Activated CD8-positive, alpha-beta memory T cell treated with anti-CD3 and anti-CD28 coated beads, Interleukin-2, amount 50 U/mL, for 4 hours (primary cell): ENCODE measurements at places on chromosomes 4 and X.

- no peak for DNase-seq
These were observed 349.8 kb downstream of the OPHN1 start for GRCh38 chrX:68083510-68083909.

DNA sequence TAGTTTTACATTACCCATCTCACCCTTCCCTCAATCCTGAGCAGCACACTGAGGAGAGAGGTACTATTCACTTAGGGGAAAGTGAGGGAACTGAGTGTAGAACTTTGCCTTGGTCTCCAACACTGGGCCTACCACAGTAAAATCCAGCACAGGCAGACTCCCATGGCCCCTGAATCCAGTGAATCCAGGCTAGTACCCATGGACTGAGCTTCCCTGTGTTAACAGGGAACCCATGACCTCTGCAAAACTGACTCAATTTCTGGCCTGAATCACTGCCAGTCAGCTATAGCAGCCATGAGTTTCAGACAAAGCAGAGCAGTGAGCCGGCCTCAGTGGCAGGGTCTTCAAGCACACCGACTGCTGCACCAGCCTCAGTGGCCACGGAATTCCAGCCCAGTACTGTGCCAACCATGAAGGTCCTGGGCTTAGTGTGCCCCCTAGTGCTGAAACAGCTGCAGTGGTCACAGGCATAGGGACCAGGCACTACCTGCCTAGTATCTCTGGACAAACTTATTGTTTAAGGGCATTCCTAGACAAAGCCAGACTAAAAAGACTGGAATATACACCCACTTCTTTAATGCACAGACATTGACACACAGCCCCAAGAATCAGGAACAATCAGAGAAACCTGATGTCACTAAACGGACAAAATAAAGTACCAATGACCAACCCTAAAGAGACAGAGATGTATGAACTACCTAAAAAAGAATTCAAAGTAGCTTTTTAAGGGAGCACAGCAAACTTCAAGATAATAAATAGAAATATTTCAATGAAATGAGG is 127.4 kb upstream of the RPL34 start:
- DNase-seq: peak; percentile 23

- no peak for DNase-seq
These were observed 66.5 kb downstream of the UCHL1 start for GRCh38 chr4:41323179-41323578.

GRCh38 chr4:129248621-129249020 is 152.7 kb downstream of the C4orf33 start:
- no peak for DNase-seq

- DNase-seq: no peak
These were observed 577.4 kb upstream of the INTU start for GRCh38 chr4:127055357-127055756.

DNA sequence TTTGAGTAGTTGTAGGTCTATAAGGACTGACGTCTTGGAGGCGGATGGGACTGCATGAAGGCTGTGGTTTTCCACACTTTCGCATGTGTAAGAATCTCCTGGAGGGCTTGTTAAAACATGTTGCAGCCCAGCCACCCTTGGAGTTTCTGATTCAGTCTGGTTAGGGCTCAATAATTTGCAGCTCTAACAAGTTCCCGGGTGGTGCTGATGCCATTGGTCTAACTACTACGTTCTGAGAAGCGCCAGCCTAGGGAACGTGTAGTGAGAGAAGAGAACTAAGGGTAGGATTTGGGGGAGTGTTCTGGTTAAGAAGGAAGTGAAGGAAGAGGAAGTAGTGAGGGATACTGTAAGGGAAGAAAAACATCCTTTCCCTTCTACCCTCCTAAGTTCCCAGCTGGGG is 138.9 kb downstream of the LARP7 start:
- DNase-seq: no peak

GRCh38 chr4:13537832-13538177 is 6.5 kb downstream of the NKX3-2 start:
- DNase-seq: no peak

DNA sequence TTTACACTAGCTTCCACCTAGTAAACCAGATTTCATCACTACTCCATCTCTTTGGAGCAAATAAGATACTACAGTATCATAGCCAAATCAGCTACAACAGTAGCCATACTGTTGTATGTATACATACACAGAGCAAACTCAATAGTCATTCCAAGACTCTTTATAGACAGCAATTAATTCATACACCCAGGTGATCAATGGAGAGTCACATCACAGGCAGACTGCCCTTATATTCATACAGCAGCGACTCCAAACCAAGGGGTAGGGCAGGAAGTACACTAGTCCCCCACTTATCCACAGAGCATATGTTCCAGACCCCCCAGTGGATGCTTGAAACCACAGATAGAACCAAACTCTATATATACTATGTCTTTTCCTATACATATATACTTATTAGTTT is 76.6 kb downstream of the FBXW7 start:
- DNase-seq: no peak

DNA sequence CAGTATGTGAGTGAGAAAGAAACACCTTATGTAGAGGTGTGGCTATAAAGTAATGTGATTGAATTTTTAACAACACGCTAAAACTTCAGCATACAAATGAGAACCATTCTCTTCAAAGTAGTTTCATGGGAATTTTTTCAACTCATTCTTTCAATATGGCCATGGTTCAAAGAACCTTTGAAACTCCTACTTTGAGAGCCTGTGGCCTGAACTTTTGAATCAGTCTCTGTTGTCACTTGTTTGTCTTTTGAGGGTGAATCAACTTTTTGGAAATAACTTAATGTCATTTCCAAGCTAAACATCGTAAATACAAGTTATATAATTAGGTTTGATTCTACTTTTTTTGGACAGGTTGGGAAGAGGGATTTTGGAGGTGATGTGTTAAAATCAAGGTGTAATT is 49.9 kb upstream of the CASK start:
- DNase-seq: no peak

GRCh38 chr4:11805842-11806241 is 377.1 kb upstream of the HS3ST1 start:
- DNase-seq: no peak

- DNase-seq: no peak
These were observed 981.0 kb upstream of the HS3ST1 start for GRCh38 chr4:12409507-12410190.

DNA sequence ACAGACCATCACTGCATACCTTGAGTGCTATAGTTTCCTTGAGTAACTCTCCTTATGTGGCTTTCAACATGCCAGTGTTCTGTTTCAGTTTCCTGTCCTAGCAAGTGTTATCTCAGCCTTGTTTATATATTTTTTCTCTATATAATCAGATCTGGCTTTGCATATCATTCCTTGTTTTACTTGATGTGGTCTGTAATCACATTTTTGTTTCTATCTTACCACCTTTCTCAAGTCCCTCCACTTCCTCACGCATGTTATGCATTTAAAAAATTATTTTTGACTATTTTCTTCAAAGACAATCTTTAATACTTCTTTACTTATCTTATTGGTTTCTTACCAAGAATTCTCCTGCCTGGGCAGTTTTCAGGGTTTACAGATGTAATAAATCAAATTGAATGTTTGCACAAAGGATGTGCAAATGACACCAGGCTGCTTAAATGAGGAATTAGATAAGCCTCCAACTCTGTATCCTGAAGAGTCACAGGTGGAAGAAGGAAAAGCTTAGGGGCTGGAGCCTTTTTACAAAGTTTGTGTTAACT is 351.2 kb downstream of the BMPR1B start:
- no peak for DNase-seq

DNA sequence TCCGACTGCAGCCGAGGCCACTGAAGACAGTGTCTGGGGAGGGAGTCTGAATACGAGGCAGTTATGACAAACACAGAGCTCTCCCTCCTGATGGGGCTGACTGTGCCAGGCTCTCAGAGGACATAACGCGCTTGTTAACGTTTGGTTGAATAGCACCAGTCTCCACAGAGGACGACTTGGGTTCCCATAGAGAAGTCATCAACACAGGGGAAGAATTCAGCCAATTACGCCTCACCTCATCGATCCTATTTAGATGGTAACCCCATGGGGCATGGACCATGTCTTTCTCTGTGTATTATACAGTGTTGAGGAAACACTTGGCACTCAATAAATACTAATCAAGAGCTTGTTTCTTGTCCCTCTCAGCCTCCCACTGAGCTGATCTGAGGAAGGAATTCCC is 642.6 kb upstream of the LCORL start:
- no peak for DNase-seq

DNA sequence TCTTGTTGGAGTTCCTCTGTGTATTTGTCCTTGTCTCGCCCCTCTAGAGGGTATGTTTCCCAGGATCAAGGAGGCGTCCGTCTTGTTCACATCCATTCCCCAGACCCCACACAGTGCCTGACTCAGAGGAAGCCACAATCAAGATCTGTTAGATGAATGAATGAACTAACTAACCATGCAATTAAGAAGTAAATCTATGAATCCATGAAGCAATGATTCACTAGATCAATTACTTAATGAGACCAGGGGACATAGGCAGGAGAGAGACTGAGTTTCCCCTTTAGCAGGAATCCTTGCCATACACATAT is 11.9 kb downstream of the BLOC1S4 start:
- DNase-seq: no peak

GRCh38 chr4:5718411-5718810 is 7.4 kb downstream of the EVC start:
- DNase-seq: no peak

GRCh38 chr4:96681218-96681617 is 841.3 kb downstream of the PDHA2 start:
- no peak for DNase-seq

DNA sequence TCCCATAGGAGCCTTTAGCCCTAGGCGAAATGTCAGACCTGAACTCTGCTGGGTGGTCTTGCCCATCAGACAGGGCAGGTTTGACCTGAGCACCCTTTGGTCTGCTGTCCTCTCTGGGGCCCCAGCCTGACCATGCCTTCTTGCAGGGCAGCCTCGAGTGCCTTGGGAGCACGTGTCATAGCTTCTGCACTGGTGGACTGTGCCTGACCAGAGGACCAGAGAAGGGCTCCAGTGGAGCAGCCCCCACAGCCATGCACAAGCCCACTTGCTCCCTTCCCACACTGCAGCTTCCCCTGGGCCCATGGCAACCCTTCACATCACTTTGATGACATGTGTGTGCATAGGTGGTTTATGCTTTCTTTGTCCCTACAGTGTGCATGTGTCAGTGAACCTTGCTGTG is 394.0 kb downstream of the TEX13C start:
- DNase-seq: no peak

DNA sequence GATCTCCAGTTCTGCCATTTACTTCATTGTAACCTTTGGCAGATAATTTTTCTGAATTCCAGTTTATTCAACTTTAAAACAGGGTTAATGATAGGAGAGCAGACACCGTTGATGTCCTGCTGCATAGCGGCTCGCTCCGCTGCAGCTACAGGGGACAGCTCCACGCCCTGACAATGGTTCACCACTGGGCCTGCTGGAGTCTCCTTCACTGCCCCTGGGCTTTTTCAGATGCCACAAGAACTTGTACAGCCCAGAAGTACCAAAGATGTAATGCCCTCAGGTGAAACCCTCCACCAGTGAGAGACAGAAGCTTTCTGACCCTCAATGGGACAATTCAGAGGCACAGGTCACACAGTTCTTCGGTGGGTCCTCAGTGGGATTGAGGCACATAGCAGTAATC is 22.7 kb upstream of the SEPTIN11 start:
- DNase-seq: no peak

DNA sequence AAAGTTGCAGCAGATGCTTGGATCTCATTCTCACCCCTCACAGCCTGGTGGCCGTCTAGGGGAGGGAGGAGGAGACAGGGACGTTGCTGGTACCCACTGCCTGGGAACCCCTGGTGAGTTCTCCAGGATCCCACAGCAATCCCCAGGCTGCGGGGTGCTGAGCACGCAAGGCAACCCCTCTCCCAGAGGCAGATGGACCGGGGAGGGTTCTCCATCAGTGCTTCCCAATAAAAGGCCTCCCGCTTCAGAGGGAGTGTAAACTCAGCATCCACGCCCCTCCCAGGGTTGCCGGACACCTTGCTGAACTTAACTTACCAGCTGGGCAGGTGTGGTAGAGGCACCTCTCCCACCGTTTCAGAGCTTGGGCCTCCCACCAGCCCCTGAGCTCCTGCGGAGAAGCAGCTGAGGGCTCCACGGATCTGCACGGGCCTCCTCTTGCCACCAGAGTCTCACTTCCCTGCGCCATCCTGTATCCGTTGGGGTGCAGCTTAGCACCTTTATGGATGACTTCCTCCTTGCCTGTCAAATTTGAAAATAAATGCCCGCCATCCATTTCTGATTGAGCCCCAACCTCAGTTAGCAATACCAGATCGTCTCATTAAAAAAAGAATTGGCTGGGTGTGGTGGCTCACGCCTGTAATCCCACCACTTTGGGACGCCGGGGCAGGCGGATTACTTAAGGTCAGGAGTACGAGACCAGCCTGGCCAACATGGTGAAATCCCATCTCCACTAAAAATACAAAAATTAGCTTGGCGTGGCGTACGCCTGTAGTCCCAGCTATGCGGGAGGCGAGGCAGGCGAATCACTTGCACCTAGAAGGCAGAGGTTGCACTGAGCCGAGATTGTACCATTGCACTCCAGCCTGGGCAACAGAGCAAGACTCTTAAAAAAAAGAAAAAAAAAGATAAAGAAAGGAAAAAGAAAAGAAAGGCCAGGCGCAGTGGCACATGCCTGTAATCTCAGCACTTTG is 14.8 kb upstream of the TBC1D14 start:
- no peak for DNase-seq

GRCh38 chrX:37678574-37678973 is 7.0 kb upstream of the XK start:
- no peak for DNase-seq
